ENCODE measurements at places on chromosomes 11 and 22.

GRCh38 chr11:7444091-7444981 lies 41.0 kb upstream of the OLFML1 start:
- DNase-seq = no peak

DNA sequence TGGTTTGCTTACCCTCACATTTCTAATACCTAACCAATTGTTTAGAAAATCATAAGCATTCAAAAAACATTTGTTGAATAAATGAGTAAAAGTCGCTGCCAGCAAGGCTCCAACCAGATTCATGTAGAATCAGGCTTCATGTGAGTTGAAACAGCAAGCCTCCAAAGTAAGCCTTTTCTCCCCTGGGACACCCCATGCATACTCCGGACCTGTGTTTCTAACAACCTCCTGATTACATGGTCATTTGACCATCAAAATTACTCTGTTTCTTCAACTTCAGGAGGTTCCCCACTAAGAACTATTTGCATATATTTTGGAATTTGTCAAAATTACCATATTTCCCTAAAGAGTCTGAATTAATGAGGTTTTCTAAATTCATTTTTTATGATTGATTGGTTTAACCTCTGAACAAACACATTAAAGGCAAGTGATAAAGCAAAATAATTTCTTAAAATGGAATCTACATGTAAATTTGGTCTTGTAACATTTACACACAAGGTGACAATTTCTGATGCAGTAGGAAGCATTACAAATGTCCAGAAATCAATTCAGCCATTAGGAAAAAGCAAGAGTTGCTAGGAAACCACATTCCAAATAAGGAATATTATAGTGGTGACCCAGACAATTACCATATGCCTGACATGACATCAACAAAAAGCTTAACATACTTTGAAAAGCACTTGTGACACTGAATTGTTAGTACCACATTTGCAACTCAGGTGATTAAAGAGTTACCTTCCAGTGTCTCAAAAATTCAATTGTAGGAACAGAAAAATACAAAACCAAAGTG lies 252.6 kb downstream of the GUCY1A2 start:
- DNase-seq = no peak

DNA sequence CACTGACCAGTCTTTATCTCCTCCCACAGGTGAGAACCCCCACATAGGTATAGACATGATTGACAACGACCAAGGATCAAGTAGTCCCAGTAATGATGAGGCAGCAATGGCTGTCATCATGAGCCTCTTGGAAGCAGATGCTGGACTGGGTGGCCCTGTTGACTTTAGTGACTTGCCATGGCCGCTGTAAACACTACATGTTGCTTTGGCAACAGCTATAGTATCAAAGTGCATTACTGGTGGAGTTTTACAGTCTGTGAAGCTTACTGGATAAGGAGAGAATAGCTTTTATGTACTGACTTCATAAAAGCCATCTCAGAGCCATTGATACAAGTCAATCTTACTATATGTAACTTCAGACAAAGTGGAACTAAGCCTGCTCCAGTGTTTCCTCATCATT lies 76.5 kb downstream of the BTBD10 start:
- peak; percentile 19 for DNase-seq

DNA sequence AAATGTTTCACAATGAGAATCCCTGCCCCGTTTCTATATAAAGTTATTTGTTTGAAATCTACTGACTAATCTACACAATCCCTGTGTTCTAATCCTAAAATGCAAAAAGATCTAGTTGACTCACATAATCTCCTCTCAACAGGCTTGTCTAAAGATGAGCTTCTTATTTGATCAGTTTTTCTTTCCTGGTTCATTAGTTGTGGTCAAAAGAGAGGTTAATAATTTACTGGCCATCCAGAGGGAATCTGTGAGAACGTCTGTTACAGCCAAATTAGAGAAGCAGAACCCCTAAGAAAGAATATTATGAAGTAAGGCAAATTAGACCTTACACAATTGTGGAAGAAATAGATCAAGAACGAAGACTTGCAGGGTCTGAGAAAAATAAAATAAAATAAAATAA lies 173.7 kb upstream of the ANO3 start:
- no peak for DNase-seq

DNA sequence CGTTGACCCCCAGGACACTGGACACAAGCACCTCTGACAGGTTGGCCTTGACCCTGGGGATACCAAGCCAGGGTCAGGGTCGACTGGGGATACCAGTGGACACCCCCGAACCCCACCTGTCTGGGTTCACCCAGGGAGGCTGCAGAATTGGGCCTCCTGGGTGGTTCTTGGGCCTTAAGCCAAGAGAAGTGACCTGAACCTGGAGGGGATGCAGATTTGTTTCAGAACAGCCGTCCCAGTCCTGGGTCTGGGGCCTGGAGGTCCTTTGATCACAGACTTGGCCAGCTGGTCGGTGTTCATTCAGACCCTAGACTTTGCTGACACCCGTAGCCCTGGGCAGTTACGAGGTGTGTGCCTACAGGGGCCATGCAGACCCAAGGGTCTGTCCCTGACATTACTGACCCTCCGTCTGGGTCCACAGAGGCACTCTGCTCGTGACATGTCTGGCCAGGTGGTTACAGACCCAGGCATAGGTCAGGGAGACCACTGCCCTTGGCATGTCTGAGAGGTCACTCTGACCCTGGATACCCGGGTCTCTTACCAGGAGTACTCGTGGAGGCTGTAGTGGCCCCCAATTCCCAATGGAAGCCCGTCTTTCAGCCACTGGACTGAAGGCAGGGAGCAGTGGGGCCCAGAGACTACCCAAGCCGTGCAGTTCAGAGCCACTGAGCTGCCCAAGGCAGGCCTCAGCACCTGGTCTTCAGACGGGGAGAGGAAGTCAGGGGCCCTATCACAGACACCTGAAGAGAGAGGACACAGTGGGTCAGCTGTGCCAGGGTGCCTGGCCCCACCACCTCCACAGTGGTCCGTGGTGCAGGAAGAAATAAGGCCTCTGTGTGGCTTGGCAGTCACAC lies 6.4 kb downstream of the SIGIRR start:
- DNase-seq = no peak

DNA sequence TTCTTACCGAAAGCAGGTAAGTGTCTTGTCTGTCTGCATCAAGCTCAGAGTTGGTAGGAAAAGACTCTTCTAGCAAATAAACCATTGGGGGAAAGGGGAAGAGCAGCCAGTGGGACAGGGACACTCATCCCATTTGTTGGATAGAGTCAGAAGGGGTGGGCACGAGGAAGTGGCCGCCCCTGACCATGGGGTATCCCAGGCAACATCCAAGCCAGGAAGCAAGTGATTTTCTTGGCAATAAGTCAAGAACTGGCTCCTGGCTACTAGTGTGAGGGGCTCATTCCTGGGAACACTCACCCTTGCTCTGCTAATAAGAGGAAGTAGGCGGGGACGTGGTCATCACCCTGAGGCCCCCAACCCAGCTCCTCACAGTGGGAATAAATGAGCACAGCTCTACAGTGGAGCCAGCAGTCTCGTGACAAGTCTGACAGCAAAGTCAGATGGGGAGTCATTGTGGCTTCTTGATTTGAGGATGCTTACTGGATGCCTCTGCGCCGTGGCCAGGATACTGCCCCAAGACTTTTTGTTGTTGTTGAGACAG lies 6.7 kb downstream of the SLC25A18 start:
- no peak for DNase-seq

DNA sequence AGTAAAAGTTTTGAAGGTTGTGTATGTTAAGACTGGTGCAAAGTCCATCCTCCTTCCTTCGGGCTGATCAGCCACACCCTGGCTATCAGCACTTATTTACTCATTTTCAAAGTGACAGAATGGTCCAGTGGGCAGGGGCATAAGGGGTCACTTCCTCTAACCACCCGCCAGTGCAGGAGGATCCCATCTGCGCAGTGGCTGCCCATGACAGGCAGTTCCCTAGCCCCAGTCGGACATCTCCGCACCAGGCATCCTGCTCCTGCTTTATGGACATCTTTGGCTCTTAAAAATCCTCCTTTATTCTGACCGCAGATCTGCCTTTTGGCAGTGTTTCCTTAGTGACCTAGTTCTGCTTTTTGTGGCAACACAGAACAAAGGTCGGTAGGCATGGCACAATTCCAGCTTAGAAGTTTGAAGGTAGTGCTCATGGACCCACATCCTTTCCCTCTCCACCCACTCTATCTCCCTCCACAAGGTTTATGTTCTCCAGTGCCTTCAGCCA lies 55.9 kb downstream of the BMAL1 start:
- DNase-seq = no peak

- DNase-seq = no peak
Measured at GRCh38 chr22:44354288-44354687, 41.5 kb upstream of the SHISAL1 start.

DNA sequence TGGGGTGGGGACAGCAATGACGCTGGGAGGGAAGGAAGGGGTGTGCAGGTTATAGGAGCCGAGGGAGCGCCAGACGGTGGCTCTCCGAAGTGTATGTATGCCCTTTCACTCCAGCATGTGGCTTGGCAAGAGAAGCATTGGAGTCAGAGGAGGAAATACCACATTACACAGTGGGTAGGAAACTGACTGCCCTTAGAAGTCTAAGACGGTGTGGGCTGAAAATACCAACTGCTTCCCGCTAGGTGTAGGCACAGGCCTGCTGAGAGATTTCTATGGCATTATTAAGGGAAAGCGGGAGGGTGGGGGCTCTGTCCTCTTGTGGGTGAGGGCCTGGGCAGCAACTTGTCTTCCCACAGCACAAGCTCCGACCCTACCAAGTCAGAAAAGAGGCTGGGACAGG lies 44.7 kb downstream of the CACNG2 start:
- DNase-seq = no peak

DNA sequence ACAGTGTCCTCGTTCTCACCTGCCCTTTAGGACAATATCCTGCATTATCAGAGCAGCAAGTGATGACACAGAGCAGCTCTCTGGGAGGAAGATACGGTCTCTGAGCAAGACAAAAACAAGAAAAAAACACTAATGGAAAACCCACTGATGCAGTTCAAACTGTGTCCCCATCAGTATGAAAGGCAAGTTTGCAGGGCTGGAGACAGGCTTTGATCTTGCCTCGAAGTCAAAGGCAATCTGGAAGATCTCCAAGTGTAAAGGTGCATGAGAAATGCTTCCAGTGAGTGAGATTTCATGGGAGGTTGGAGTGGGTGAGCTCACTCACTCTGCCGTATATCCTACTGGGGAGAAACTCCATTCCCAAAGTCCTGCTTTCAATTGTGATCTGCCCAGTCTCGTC lies 157.5 kb downstream of the KIRREL3 start:
- no peak for DNase-seq

GRCh38 chr11:125141686-125142535 lies 22.6 kb upstream of the PKNOX2 start:
- DNase-seq = peak; percentile 99

- no peak for DNase-seq
Measured at GRCh38 chr11:32849761-32850160, 20.0 kb downstream of the PRRG4 start.

DNA sequence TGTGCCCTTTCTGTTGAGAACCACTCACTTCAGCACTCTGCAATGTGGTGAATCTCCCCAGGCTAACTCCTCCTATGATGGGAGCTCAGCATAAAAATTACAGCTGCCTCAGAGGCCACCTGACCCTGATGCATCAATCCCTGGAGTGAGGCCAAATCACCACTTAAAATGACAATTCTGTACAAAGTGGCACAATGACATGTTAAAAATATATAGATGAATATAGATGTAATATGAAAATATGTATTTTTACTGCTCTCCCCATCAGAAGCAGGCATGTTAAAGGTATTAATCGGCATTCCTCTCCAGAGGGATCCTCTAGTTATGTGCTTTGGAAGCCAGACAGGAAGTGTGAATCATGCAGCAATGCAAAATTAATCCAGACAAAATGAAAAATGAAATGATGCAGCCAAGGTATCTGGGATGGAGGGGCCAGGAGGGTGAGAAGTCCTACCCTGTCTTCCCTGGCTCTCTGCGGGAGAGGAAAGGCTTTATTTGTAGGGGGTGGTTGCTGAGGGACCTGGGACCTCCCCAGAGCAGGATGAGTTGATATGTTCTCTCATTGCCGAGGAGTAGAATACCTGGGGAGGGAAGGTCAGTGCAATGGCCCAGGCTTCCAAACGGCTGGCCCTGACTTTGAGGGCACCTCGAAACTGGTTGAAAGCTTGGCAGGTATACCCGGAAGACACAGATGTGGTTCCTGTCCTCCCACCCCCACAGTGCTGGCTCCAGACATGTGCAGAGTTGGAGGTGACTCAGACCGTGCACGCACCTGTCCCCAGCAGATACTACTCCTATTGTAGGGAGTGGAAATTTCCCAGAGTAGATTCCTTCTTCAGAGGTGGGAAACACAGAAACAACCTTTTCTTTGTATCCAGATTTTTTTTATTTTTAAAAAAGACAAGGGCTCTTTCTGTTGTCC lies 347.9 kb upstream of the NCAM1 start:
- DNase-seq = no peak

GRCh38 chr11:115180272-115180671 lies 323.9 kb downstream of the CADM1 start:
- no peak for DNase-seq

Data from NCI-H526 treated with DMSO at 0.1 percent for 48 hours (cell line).